Stimulated activated CD8-positive, alpha-beta memory T cell treated with anti-CD3 and anti-CD28 coated beads, Interleukin-7, amount 100 ng/mL, for 24 hours (primary cell): ENCODE measurements at places on chromosomes 1 and 21.

- DNase-seq = no peak
Observed at GRCh38 chr1:209895709-209896108, 42.3 kb upstream of the SYT14 start.

DNA sequence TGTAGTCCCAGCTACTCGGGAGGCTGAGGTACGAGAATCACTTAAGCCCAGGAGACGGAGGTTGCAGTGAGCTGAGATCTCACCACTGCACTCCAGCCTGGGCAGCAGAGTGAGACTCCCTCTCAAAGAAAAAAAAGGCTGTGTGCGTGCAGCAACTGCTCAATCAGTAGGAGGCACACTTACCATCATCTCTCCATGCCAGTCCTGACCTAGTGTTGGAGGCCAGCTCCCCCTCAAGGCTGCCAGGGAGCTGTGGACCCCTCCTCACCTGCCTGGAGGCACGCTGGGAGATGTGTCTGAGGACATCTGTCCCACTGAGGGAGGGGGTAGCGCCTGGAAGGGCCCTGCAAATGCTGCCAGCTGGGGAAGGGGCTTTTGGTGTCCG lies 11.9 kb downstream of the RPS6KA1 start:
- no peak for DNase-seq

DNA sequence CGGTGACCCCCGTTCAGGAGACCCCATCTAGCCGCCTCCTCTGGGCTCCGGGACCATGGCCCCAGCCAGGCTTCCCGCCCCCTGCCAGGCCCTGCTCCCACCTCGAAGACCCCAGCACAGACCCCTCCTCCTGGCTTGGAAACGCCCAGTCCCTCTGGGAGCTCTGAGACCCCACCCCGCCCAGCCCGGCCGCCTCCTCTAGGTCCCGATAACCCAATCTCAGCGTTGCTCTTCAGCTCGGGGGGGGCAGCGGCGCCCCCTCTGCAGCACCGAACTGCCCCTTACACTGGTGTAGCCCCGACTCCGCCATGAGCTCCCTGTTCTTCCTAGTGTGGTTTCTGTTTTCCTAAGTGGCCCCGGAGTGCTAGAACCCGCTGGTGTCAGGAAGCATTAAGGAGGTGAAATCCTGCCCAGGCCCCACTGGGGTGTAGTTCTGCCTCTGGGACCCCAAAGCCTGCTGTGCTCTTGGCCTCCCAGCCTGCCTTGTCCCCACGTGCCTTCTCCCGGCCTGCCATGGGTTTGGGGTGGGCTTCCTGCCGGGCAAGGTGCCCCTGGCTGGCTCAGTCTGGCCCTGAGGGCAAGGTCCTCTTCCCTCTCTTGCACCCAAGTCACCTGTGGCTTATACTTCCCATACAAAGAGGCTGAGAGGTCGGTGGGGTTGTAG lies 10.7 kb upstream of the MMEL1 start:
- no peak for DNase-seq

DNA sequence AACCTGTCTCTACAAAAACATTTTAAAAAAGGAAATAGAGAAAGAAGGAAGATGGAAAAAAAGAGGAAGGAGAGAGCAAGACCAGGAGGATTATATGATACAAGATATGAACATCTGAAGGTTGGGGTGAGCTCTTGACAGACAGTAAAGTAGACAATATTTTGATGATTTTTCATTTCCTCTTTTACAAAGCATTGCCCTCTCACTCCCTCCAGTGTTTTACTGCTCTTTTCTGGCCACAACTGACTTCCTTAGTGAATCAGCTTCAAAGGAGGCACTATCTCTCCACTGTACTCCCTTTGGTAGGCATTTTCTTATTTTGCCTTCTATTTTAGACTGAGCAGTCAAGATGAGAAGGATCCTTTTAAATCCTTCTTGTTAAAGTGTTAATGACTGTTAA lies 296.7 kb downstream of the KCTD3 start:
- no peak for DNase-seq

- DNase-seq = no peak
Observed at GRCh38 chr1:47618830-47619229, 181.0 kb downstream of the FOXD2 start.

GRCh38 chr1:57722285-57722978 lies 298.6 kb upstream of the DAB1 start:
- DNase-seq = no peak

DNA sequence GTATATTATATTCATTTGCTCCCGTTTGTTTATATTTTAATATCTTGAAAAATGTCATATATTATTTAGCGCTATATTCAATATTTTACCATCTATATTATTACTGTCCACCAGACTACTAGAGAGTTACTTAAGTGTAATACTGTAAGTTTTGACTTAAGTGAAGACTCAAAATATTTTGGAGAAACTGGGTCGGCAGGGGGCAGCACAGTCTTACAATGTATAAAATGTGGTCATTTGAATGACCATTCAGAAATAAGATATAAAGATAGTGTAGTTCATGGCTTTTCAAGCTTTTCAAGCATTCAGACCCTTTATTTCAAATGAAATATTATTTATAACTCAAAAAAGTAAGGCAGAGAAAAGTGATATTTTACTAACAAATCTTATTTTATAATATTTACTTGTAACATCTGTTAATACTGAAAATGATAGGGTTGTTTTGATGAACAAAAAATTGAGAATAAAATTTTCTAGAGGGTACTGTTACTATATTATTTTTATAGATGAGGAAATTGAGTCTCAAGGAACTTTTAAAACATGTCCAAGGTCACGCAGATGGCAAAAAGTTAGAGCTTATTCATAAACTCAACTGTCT lies 89.0 kb upstream of the SERTAD4 start:
- DNase-seq = peak; percentile 33

DNA sequence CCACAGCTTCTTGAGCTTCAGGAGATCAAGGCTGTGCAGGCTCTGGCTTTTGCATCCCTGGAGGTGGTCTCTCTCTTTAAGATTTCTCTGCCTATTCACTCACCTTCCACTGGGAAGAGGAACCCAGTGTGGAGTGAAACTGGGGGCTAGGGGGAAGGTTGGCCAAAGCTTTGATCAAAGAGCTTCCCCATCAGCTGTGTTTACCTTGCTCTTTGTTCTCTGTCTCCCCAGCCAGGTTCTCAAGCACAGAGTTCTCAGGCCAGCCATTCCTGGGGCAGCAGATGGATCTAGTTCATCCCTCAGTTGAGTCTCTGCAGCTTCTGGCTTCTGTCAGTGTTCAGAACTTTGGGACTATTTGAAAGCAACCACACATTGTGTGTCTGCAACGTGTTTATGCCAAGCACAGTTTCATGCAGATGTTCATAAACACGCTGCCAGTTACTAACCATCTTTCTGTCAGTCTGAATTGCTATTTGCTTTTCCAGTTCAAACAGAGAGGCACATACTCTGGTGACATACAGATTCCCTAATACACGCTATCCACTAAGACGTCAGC lies 17.2 kb upstream of the MRPS14 start:
- no peak for DNase-seq

GRCh38 chr1:219788091-219788490 lies 140.3 kb downstream of the SLC30A10 start:
- no peak for DNase-seq

GRCh38 chr21:15301014-15301413 lies 236.2 kb upstream of the NRIP1 start:
- DNase-seq = no peak

GRCh38 chr1:99502400-99502799 lies 143.5 kb upstream of the PALMD start:
- no peak for DNase-seq

DNA sequence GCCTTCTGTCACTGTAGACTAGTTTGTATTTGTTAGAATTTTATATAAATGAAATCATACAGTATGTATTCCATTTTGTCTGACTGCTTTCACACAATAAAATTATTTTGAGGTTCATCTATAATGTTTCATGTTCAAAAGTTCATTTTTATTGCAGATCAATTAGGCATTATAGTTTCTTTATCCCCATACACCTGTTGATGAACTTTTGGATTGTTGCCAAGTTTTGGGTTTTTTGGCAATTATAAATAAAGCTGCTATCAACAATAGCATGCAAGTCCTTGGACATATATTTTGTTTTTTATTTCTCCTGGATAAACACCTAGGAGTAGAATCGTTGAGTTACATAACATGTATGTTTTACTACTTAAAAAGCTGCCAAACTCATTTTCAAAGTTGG lies 47.1 kb upstream of the FAM3B start:
- DNase-seq = no peak

- no peak for DNase-seq
Observed at GRCh38 chr1:246647513-246647912, 76.7 kb upstream of the SCCPDH start.

DNA sequence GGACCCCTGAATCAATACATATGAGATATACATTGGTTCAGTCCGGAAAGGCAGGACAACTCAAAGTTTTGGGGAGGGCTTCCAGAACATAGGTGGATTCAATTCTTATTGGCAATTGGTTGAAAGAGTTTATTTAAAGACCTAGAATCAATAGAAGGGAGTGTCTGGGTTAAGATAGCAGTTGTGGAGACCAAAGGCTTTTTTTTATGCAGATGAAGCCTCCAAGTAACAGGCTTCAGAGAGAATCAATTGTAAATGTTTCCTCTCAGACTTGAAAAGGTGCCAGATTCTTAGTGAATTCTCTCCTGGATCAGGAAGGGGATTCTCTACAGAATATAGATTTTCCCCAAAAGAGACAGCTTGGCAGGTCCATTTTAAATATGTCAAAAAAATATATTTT lies 27.0 kb upstream of the CD5L start:
- DNase-seq = no peak

GRCh38 chr1:192080684-192081083 lies 77.6 kb upstream of the RGS18 start:
- no peak for DNase-seq

DNA sequence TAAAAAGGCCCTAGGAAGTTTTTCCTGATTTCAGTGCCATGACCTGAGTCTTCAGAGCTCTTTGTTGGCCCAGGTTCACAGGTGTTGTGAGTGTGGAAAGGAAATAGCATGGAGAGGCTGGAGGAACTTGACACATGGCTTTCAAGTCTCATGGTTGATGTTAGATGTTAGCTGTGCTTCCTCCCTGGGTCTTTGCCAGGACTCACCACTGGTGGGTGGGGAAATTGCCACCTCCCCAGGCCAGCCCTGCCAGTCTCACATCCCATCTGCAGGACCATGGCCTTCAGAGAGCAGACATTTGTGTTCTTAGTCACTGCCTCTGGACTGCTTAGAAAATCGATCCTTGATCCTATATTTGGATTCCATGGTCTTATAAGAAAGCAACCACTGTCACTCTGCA lies 383.2 kb downstream of the DISC1 start:
- DNase-seq = no peak

- DNase-seq = no peak
Observed at GRCh38 chr1:196207612-196208217, 400.5 kb downstream of the KCNT2 start.

- no peak for DNase-seq
Observed at GRCh38 chr1:44256762-44257554, 43.7 kb downstream of the DMAP1 start.

GRCh38 chr1:163036671-163037070 lies 32.5 kb upstream of the RGS4 start:
- DNase-seq = no peak

- no peak for DNase-seq
Observed at GRCh38 chr1:29836651-29837646, 600.6 kb downstream of the PTPRU start.

DNA sequence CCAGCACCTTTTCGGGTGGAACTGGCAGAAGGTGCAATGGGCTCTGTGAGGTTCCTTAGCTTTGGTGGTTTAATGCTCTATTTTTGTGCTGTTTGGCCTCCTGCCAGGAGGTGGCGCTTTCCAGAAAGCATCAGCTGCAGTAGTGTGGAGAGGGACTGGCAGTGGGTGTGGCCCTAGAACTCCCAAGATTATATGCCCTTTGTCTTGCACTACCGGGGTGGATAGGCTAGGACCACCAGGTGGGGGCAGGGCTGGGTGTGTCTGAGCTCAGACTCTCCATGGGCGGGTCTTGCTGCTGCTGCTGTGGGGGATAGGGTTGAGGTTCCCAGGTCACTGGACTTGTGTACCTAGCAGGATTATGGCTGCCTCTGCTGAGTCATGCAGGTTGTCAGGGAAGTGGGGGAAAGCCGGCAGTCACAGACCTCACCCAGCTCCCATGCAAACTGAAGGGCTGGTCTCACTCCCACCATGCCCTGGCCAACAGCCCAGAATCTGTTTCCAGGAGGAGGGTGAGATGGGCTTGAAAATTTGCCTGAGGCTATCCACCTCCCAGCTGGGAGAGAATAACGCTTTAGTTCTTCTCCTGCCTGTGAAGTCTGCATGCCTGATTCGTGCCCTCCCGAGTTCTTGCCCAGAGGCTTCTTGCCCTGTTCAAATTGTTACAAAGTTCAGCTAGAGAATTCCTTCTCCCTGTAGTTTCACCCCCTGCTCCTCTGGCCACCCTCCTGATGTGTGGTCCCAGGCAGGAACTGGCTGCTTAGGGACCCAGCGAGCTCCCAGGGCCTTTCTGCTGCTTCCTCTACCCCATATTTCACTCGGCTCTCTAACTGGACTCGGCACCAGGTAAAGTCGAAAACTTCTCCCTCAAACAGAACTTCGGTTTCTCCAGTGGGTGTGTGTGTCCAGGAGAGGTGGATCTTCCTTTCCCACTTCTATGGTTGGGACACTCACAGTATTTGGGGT lies 76.5 kb upstream of the BTG3 start:
- peak; percentile 18 for DNase-seq
